HCT116 (cell line): ENCODE measurements at places on chromosomes 1 and 21.

GRCh38 chr21:36703626-36704280, 4.8 kb downstream of the SIM2 start:
- no peak for DNase-seq

DNA sequence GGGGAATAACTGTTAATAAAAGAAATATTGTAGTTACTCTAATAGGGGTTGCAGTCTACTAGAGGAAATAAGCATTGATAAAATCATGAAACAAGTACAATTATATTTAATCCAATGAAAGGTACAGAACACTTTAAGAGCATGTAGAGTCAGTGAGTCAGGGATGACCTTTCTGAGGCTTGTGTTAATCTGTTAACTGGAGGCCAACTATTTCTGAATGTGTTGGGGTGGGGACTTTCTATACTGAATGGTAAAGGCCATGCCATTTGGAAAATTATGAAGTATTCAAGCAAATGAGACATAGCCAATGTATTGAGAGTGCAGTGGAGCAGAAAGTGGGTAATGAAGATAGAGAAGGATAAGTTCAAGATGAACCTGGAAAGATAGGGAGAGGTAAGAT, 646.2 kb downstream of the ADGRL2 start:
- DNase-seq, result no peak

DNA sequence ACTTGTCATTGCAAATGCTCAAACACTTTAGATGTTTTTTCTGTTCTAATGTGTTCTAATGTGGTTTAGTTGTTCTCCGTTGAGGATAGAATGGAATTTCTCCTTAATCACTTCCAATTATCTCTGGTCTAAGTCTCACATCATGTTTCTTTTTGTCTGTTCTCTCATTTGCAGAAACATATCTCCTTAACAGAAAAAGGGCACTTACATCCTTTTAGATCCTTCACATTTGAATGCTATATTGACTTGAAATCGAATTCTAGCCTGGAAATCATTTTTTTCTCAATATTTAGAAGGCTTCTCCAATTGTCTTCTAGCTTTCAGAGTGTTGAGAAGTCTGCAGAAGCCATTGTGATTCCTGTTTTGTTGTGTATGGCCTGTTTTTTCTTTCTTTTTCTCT, 7.3 kb upstream of the SAMSN1 start:
- DNase-seq, result no peak

DNA sequence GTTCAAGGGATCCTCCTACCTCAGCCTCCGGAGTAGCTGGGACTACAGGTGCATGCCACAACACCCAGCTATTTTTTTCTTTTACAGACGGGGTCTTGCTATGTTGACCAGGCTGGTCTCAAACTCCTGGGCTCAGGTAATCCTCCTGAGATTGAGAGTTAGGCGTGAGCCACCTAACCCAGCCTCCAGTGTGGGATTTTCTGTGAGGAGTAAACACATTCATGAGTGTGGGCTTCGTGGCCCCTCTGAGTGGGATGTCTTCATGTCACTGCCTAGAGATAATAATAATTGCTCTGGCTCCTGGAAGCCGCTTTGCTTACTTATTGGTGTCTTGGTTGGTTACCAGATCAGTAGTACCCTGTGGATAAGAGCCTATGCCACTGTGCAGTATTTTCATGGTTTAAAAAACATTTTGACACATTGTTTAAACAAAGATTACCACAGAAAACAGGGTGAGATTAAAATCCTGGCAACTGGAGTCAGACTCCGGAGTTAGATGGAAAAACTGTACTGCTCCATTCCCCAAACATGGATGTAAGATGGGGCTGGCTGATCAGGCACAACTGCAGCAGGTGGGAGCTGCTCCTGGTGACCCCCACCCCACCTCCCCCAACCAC, 159.1 kb upstream of the RAB4A start:
- no peak for DNase-seq

GRCh38 chr1:91314643-91315042, 90.0 kb downstream of the HFM1 start:
- no peak for DNase-seq

DNA sequence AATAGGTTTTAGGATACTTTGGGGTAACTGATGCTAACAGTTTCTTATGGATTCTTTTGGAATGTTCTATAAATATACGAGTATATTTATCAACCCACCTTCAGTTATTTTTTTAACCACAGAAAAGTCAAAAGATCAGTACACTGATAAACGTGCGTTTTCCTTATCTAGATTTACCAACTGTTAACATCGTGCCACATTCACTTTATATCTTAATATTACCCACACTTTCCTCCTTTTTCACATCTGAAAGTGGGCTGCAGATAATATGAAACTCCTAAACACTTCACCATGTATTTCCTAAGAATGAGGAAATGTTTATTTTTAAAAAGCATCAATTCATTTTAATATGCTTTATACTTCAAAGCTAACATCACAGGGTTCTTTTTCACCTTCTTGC, 7.7 kb downstream of the ATF6 start:
- DNase-seq, result no peak

- no peak for DNase-seq
Observed at GRCh38 chr1:193676996-193677549, 490.7 kb upstream of the B3GALT2 start.

- DNase-seq, result no peak
Observed at GRCh38 chr1:31866450-31867032, 50.7 kb upstream of the SPOCD1 start.
